HTR-8/SVneo (cell line): ENCODE measurements at places on chromosomes 3 and 15.

DNA sequence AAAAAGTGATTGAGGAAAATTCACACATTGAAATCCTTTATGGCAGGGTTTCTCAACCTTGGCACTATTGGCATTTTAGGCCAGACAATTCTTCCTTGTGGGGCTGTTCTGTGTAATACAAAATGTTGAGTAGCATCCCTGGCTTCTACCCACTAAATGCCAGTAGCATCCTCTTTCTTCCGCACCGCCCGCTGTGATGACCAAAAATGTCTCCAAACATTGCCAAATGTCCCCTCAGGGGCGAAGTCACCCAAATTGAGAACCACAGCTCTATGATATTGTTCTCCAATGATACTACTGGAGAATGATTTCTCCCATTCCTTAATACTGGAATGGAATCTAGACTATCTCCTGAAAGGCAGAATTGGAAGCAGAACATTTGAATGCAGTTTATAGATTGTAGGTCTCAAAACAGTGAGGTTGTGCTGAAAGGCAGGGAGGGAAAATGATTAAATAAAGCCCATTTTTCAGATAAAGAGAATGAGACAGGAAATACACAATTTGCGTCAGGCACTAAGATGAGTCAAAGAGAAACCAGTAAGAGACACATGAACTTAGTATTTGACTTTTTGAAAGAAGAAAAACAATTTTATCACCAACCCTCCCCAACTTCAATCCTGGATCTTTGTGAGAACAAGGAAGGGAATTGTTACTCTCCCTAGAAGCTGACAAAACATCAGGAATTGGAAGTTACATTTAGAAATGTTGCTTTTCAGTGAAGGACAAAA lies 101.6 kb upstream of the TNIK start:
- no peak for DNase-seq

GRCh38 chr3:124688581-124689454 lies 41.4 kb upstream of the UMPS start:
- DNase-seq = peak; percentile 90

- no peak for DNase-seq
Measured at GRCh38 chr3:136171097-136171542, 25.0 kb downstream of the MSL2 start.

DNA sequence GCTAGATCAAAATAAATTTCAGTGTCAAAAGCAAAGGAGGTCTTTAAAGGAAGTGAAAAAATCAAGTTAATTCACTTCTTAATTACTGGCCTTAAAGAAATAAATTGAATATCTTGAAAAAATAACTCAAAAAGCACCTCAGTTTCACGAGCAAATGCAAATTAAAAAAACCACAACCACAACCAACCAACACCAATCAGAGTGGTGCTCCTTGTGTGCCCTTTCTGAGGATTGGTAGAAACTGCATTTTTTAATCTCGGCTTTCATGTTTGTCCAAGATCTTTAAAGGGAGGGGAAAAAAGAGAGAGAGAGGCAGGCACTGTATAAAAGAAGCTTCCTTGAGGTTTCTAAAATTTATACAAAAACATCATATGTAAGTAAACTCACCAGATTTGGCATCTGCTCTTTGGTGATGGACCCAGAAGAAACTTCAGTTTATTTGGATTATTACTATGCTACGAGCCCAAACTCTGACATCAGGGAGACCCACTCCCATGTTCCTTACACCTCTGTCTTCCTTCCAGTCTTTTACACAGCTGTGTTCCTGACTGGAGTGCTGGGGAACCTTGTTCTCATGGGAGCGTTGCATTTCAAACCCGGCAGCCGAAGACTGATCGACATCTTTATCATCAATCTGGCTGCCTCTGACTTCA lies at the start of gene GPR15:
TSS of gene GPR15 (plus strand) at position 357 of the 653 bp plus-strand sequence. CDS start at position 413, 56 bp downstream.
- DNase-seq = no peak

DNA sequence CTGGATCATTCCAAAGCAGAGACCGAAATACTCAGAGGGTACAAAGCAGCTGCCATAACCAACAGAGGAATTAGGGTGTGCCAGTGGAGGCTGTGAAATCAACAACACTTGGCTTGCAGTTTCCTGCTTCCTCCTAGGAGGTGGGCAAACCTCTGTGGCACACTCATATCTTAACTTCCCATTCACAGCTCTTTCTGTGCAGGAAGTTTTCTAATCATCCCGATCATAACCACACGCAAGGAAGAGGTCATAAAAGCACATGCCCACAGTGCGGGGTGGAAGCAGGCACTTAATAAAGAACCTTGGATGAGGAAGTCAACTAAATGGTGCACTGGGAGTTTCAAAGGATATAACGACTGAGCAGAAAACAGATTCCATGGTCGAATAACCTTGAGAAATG lies 5.1 kb downstream of the SCAMP2 start:
- DNase-seq = no peak

- no peak for DNase-seq
Measured at GRCh38 chr3:193773266-193774220, 180.5 kb downstream of the OPA1 start.

- no peak for DNase-seq
Measured at GRCh38 chr15:48120745-48121144, at the start of gene SLC24A5. Gene SLC24A5 (plus strand): TSS chr15:48120990. CDS start chr15:48121045, 55 bp downstream.

- DNase-seq = no peak
Measured at GRCh38 chr3:140164922-140165590, 230.1 kb downstream of the CLSTN2 start.

DNA sequence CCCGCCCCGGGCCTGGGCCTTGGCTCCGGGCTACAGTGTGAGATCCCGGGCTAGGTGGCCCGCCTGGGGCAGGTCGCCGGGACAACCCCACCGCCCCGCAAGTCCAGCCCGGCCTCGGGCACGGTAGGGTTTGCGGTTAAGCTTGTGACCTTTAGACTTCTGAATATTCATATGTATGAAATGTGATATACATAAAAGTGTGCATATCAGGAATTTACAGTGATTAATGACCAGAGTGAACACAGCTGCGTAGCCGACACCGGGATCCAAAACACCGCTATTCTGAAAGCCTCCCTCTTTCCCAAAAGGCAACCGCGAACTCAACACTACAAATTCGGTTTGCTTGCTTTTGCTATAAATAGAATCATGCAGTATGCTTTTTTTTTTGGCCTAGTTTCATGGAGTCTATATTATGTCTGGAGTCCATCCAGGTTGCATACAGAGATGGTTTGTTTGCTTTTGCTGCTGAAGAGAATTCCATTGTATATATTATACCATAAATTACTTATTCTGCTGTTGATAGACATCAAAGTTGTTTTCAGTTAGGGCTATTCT lies 636 bp upstream of the SNRPA1 start:
- no peak for DNase-seq

DNA sequence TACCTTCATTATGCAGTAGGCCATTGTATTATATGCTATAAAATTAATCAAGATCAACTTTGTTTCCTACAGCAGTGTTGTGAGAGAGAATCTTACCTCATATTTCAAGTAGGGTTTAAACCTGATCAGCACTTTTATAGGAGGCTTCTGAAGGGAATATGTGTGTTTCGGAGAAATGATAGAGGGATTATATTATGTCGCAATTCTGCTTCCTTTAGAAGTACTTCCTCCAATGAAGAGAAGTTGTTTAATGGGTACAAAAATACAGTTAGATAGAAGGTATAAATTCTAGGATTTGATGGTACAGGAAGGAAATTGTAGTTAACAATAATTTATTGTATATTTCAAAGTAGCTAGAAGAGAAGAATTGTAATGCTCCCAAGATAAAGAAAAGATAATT lies 54.9 kb downstream of the NSUN3 start:
- DNase-seq = no peak

- no peak for DNase-seq
Measured at GRCh38 chr15:70273808-70274207, 176.1 kb upstream of the TLE3 start.

DNA sequence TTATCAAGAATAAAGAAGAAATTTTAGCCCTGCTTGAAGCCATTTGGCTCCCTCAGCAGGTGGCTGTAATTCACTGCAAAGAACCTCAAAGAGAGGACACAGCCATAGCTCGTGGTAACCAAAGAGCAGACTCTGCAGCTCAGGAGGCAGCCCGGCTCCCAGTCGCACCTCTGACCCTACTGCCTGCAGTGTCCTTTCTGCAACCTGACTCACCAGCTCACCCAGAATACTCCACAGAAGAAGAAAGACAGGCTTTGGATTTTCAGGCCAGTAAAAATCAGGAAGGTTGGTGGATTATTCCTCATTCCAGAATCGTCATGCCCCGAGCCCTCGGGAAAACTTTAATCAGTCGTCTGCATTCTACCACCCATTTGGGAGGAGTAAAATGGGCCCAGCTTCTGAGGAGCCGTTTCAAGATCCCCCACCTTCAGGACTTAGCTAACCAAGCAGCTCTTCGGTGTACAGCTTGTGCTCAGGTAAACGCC lies 38.6 kb downstream of the ZBTB11 start:
- DNase-seq = no peak

- DNase-seq = no peak
Measured at GRCh38 chr3:45516829-45517228, 77.7 kb upstream of the LIMD1 start.

GRCh38 chr3:31918179-31919150 lies 62.6 kb downstream of the OSBPL10 start:
- no peak for DNase-seq

DNA sequence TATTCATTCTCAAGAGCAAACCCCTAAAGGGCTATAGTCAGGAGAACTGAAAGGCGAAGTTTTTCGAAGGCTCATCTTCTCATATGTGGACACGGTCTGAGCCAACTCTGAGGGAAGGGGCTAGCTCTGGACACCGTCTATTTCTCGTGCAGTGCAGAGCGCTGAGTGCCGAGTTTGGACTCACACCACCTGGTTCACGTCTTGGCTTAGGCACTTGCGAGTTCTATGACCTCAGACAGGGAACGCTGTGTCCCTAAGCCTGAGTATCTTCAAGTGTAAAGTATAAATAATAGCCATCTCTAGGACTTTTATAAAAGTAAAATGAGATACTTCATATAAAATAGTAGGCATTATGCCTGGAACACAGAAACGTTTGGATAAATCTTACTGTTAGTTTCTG lies 223.7 kb downstream of the FMN1 start:
- DNase-seq = no peak
